ENCODE measurements at places on chromosomes 12 and 14.
A peak's percentile ranks its signal among the peaks of the same experiment; 100 is the strongest.

DNA sequence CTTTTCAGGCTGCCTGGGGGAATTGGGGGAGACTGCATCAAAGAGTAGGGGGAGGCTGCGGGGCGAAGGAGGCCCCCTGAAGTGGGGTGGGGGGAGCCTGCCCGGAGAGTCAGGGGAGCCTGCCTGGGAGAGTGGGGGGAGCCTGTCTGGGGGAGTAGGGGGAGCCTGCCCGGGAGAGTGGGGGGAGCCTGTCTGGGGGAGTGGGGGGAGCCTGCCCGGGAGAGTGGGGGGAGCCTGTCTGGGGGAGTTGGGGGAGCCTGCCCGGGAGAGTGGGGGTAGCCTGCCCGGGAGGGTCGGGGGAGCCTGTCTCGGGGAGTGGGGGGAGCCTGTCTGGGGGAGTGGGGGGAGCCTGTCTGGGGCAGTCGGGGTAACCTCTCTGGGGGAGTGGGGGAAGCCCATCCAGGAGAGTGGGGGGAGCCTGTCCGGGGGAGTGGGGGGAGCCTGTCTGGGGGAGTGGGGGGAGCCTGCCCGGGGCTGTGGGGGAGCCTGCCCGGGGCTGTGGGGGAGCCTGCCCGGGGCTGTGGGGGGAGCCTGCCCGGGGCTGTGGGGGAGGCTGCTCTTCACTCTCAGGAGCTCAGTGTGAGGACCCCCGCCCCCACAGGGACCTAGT, 6.5 kb upstream of the DEGS2 start:
- no peak for DNase-seq
- no peaks in the 10 kb centered on the region for H3K36me3 ChIP-seq
- peak overlapping the region; percentile 37 for H3K4me3 ChIP-seq

- H3K4me3 ChIP-seq, result no peak overlapping the region
- no peaks in the 10 kb centered on the region for H3K36me3 ChIP-seq
- H3K27ac ChIP-seq, result peak overlapping the region; percentile 89
- H3K4me1 ChIP-seq, result peaks cover 39% of the 10 kb centered on the region
- DNase-seq, result no peak
- H3K27me3 ChIP-seq, result no peaks in the 10 kb centered on the region
Observed at GRCh38 chr14:54687750-54688119, 120.8 kb downstream of the SAMD4A start.

DNA sequence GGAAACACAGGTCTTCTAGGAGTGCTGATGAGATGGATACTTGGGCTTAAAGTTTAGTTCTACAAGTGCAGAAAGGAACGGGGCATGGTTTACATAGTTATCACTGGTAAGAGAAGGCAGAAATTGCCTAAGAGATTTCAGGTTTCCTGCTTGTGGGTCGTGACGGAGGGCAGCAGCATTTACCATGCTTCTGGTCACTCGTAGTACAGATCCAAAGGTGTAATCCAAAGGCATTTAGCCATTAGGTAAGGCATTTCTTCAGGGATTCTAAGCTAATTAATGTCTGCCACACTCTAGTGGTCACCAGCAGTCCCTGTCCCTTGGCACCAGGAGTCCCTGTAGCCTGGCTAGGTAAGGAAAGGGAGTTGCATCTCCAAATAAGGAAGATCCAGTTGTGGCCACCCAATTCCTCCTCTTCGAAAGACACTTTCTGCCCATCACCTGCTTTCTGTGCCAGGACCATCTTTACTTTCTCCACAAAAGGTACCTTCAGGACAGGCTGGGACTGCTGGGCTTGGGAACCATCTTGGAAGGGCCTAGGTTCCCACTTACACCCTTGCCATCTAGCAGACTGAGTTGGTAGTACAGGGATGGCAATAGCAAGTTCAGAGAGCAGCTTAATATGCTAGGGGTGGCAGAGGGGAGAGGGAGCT, 1.5 kb downstream of the GSTZ1 start:
- no peaks in the 10 kb centered on the region for H3K27me3 ChIP-seq
- H3K4me1 ChIP-seq, result peaks cover 29% of the 10 kb centered on the region
- H3K36me3 ChIP-seq, result no peaks in the 10 kb centered on the region
- H3K4me3 ChIP-seq, result peak overlapping the region; percentile 94
- DNase-seq, result peak; percentile 53

- no peak overlapping the region for H3K4me3 ChIP-seq
- H3K27me3 ChIP-seq, result no peaks in the 10 kb centered on the region
- H3K4me1 ChIP-seq, result peaks cover 51% of the 10 kb centered on the region
- H3K36me3 ChIP-seq, result no peaks in the 10 kb centered on the region
- DNase-seq, result no peak
Observed at GRCh38 chr14:68464711-68465110, 328.2 kb downstream of the ZFP36L1 start.

DNA sequence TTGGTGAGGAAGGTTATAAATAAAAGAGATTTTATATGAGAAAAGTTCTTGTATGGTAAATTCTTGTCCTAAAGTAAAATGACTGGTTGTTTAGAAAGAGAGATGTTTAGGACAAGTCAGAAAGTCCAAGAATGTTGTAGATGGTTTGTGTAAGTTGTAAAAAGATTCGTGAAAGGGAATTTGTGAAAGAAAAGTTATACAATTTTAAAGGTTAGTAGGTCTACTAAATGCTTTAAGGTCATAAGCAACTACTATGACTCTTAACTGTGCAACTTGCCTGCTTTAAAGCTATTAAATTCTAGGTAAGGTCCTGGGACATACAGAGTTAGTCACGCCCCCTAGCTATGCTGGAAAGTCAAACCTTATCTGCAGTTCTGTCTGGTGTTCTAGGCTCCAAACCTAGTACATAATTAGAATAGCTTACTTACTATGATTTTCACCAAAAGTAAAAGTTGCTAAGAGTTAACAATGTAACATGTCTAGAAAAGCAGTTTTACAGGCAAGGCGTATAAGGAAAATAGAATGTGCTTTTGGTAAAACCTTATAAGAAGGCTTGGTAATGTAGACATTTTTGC, 11.2 kb upstream of the DHRS2 start:
- no peaks in the 10 kb centered on the region for H3K4me1 ChIP-seq
- DNase-seq, result no peak
- no peak overlapping the region for H3K4me3 ChIP-seq
- no peaks in the 10 kb centered on the region for H3K36me3 ChIP-seq
- H3K27me3 ChIP-seq, result peaks cover 8% of the 10 kb centered on the region

DNA sequence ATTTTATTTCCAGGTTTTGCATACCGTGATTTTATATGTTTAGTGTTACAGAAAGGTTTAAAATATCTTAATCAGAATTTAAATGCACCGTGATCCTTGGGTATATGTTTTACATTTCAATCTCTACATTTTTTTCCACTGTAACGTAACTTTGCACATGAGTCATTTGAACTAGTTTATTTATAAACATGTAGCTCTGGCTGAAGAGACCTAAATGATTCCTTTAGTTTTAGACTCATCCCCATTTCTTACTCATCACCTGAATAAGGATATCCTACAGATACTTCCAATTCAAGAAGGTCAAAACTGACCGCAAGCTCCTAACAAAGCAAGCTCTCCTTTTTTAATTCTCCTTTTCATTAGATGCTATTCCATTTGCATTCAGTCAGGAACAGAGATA, 42.7 kb upstream of the SLC6A15 start:
- no peak overlapping the region for H3K27ac ChIP-seq
- H3K27me3 ChIP-seq, result no peaks in the 10 kb centered on the region
- DNase-seq, result no peak
- H3K4me1 ChIP-seq, result no peaks in the 10 kb centered on the region

GRCh38 chr12:105640761-105641160, 310.3 kb downstream of the C12orf75 start:
- H3K4me1 ChIP-seq, result no peaks in the 10 kb centered on the region
- H3K36me3 ChIP-seq, result no peaks in the 10 kb centered on the region
- DNase-seq, result no peak
- H3K27me3 ChIP-seq, result no peaks in the 10 kb centered on the region
- H3K27ac ChIP-seq, result no peak overlapping the region

DNA sequence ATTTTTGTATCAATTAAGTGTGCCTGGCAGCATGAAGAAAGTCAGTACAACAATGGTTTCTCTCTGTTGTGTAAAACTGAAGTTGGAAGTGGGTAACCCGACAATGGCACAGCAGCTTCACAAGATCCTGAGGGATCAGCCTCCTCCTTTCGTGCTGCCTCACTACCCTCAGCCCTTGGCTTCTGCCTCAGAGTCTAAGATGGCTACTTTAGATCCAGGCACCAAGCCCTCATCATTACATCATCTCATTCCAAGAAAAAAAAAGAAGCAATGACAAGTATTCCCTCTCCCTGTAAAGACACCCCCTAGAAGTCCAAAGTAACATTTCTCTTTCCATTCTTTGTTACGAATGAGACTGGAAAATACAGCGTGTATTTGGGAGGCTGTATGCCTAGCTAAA, 92.6 kb downstream of the DNAI7 start:
- H3K27me3 ChIP-seq, result no peaks in the 10 kb centered on the region
- H3K4me1 ChIP-seq, result no peaks in the 10 kb centered on the region
- no peak overlapping the region for H3K27ac ChIP-seq
- H3K36me3 ChIP-seq, result no peaks in the 10 kb centered on the region

GRCh38 chr12:68789144-68789878, 18.7 kb upstream of the MDM2 start:
- H3K27me3 ChIP-seq, result no peaks in the 10 kb centered on the region
- DNase-seq, result no peak
- H3K27ac ChIP-seq, result no peak overlapping the region
- H3K36me3 ChIP-seq, result no peaks in the 10 kb centered on the region
- H3K4me3 ChIP-seq, result no peak overlapping the region

GRCh38 chr12:117331691-117332090, 29.7 kb downstream of the NOS1 start:
- H3K36me3 ChIP-seq, result no peaks in the 10 kb centered on the region
- no peak overlapping the region for H3K4me3 ChIP-seq
- peaks cover 15% of the 10 kb centered on the region for H3K4me1 ChIP-seq
- H3K27ac ChIP-seq, result no peak overlapping the region
- peaks cover 18% of the 10 kb centered on the region for H3K27me3 ChIP-seq

DNA sequence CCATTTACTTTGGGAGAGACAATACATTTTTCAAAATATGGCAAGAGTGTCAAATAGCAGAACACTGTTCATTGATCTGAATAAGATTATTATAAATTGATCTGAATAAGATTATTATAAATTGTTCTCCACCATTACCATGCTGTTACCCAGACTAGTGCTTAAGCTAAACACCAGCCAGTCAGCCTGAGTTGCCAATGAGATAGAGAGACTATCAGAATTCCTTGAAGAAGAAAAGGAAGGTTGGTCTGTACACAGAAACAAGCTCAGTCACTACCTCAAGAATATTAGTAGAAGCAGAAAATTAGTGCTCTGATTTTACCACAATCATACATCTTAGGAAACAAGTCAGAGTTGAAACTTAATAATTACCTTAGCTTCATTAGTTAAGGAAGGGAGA, 469.8 kb downstream of the FOXG1 start:
- H3K27ac ChIP-seq, result no peak overlapping the region
- no peak overlapping the region for H3K4me3 ChIP-seq
- H3K4me1 ChIP-seq, result no peaks in the 10 kb centered on the region
- H3K36me3 ChIP-seq, result no peaks in the 10 kb centered on the region
- no peak for DNase-seq
- H3K27me3 ChIP-seq, result no peaks in the 10 kb centered on the region

GRCh38 chr12:105928436-105928835, 210.3 kb downstream of the NUAK1 start:
- H3K27ac ChIP-seq, result peak overlapping the region; percentile 49
- H3K36me3 ChIP-seq, result no peaks in the 10 kb centered on the region
- no peak for DNase-seq
- peaks cover 38% of the 10 kb centered on the region for H3K4me1 ChIP-seq
- H3K27me3 ChIP-seq, result no peaks in the 10 kb centered on the region

DNA sequence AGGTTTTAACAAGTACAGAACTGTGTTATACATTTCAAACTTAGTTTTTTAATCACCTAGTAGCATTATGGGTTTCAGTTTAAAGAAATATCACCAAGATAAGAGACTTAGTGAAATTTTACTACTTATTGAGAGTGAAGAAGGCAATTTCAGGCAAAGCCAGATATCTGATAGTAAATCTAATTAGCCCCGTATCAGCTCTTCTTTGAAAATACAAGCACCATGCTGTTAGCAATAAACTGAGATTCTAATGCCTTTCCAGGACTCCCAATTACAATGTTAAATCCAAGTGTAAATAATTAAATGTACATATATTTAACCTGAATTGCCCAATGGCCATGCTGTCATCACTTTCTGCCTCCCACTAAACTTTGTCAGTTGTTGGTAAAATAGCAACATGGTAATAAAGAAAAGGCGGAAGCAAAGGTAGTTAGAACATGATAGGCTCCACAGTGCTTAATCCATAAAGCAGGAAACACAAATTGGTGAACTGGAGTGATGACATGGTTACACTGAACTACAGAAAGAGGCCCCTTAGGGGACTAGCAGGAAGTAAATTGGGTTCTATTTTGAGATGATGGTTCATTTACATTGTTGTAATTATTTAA, 646.1 kb downstream of the C12orf50 start:
- H3K4me3 ChIP-seq, result no peak overlapping the region
- H3K27me3 ChIP-seq, result no peaks in the 10 kb centered on the region
- no peaks in the 10 kb centered on the region for H3K36me3 ChIP-seq
- H3K4me1 ChIP-seq, result no peaks in the 10 kb centered on the region
- no peak overlapping the region for H3K27ac ChIP-seq

DNA sequence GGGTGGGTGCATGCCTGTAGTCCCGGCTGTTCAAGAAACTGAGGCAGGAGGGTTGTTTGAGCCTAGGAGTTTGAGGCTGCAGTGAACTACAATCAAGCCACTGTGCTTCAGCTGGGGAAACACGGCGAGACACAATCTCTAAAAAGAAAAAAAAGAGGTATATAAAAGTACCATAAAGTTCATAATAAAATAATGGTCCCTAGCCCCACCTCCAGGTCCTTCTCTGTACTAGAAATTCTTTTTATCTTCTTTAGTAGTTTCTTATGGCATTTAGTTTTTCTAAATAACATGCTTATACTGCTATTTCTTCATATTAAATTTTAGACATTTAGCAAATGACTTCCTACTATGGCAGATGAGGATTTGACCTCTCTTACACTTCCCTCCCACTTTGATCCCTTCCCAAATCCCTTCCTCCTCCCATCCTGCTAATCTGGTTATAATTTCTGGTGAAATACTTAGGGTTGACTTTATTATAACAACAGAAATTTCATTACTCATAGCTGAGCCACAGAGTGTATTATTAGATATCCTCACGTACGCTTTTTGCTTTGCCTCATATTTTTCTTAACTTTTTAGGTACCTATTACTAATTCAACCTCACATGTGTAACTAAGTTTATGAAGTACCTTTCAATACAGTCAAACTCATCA, 94.7 kb downstream of the SLC41A2 start:
- H3K4me1 ChIP-seq, result peaks cover 20% of the 10 kb centered on the region
- no peaks in the 10 kb centered on the region for H3K36me3 ChIP-seq
- H3K4me3 ChIP-seq, result no peak overlapping the region
- H3K27me3 ChIP-seq, result no peaks in the 10 kb centered on the region
- H3K27ac ChIP-seq, result no peak overlapping the region

GRCh38 chr14:42198010-42198409, 591.3 kb downstream of the LRFN5 start:
- H3K4me1 ChIP-seq, result peaks cover 10% of the 10 kb centered on the region
- no peaks in the 10 kb centered on the region for H3K36me3 ChIP-seq
- H3K4me3 ChIP-seq, result no peak overlapping the region

GRCh38 chr14:93970585-93970964, 5.8 kb downstream of the ASB2 start:
- no peaks in the 10 kb centered on the region for H3K27me3 ChIP-seq
- H3K4me1 ChIP-seq, result peaks cover 11% of the 10 kb centered on the region
- peak overlapping the region; percentile 31 for H3K4me3 ChIP-seq
- no peaks in the 10 kb centered on the region for H3K36me3 ChIP-seq

Measured in suprapubic skin (tissue), 4 donors.